Right lobe of liver (tissue), 6 donors: ENCODE measurements at places on chromosomes 4 and X. TPM values are rescaled to one million over a fixed set of nuclear protein-coding genes. Genes with fewer than 3 reads are reported as not detected.

Gene MECP2
- 14.6 TPM for total RNA-seq

Gene VCX3B
- not detected for total RNA-seq

Gene DACH2
- not detected for total RNA-seq

Gene CYSLTR1
- total RNA-seq: 0.37 TPM

Gene SPANXN3
- not detected for total RNA-seq

DNA sequence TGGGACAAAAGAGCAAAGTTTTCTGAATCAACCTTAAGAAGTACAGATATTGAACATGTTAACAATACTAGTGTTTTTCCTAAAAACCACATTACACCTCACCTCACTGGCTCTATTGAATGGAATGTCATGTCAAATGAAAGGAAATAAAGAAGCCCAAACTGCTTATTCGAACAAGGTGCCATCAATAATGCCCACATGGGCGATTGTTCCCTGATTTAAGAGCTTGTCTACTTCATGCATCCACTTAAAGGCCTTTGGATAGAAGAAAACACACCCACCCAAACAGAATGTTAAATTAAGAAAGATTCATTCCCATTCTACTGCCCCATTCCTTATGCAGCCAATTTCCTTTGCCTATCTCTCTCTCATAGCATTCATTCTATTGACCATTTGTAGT is 118.5 kb upstream of the PAQR3 start:
- no peak overlapping the region for H3K27ac ChIP-seq
- H3K27me3 ChIP-seq: no peaks in the 10 kb centered on the region

- H3K27me3 ChIP-seq: no peaks in the 10 kb centered on the region
- no peak for DNase-seq
- H3K4me1 ChIP-seq: no peaks in the 10 kb centered on the region
- no peaks in the 10 kb centered on the region for H3K36me3 ChIP-seq
Observed at GRCh38 chr4:152065545-152065944, 304.7 kb upstream of the GATB start.

DNA sequence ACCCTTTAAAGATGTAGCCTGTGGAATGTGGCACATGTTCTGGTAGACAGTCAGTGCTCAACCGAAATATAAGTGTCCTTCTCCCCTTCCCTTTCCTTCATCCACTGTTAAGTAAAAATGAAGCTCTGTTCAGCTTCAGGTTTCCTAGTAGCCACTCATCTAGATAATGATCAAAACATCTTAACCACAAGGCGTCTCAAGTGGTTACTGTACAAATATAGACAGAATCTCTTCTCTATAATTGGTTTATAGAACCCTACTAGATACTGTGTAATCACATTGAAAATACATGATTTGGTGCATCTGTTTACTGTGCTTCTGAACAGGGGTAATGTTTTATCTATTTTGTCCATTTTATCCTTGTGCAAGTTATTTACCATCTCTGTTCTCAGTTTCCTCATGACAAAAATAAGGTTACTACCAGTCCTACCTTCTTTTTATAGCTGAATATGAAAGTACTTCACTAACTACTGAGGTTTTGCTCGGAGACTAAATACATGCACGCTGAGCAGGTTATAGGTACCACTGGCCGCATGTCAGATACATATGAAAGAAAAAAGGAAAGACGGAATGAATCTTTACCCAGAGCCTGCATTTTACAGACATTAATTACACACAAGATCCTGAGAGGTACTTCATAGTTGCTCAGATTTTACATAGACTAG is 20.3 kb upstream of the SLC25A4 start:
- no peaks in the 10 kb centered on the region for H3K36me3 ChIP-seq
- H3K4me1 ChIP-seq: no peaks in the 10 kb centered on the region
- no peaks in the 10 kb centered on the region for H3K27me3 ChIP-seq
- H3K27ac ChIP-seq: no peak overlapping the region

- H3K27ac ChIP-seq: no peak overlapping the region
- H3K4me1 ChIP-seq: no peaks in the 10 kb centered on the region
- no peaks in the 10 kb centered on the region for H3K27me3 ChIP-seq
- H3K36me3 ChIP-seq: no peaks in the 10 kb centered on the region
- H3K4me3 ChIP-seq: no peak overlapping the region
- no peak for DNase-seq
Observed at GRCh38 chr4:30924495-30924894, 204.3 kb downstream of the PCDH7 start.

DNA sequence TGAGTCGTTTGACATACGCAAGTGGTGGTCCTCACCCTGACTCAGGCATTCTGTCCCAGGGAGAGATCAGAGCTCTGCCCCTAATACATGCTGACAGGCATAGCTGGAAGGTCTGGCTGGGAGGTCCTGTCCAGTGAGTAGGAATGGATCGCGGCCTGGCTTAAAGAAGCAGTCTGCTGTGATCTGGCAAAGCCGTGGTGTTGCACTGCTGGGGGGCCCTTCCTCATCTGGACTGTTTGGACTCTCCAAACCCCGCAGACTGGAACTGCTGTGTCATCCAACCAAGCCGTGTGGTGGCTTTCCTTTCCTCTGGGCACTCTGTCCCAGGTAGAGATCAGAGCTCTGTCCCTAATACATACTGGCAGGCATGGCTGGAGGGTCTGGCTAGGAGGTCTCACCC is 64.3 kb upstream of the MAGEB16 start:
- H3K27ac ChIP-seq: no peak overlapping the region
- DNase-seq: no peak
- H3K27me3 ChIP-seq: no peaks in the 10 kb centered on the region
- no peaks in the 10 kb centered on the region for H3K36me3 ChIP-seq

- H3K27me3 ChIP-seq: no peaks in the 10 kb centered on the region
- DNase-seq: no peak
- H3K4me1 ChIP-seq: no peaks in the 10 kb centered on the region
- no peak overlapping the region for H3K4me3 ChIP-seq
- H3K36me3 ChIP-seq: no peaks in the 10 kb centered on the region
- no peak overlapping the region for H3K27ac ChIP-seq
Observed at GRCh38 chrX:22686138-22686541, 313.6 kb upstream of the DDX53 start.

DNA sequence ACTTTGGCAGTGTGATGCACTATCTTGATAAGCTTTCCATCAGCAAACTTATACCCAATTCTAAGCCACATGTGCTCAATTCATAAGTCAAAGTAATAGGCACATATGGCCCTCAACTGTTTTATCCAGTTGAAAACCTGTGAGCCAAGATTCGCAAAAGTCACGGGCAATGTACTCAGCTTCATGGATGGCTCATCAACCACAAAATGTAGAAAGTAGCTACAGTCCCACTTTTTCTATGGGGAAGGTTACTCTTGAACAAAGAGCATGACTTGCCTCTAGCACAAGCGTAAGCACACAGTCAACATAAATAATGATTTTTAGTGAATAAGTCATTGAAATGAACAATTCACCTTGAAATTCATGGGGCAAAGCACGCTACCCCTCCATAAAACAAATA is 25.1 kb upstream of the DDX53 start:
- H3K36me3 ChIP-seq: no peaks in the 10 kb centered on the region
- no peak overlapping the region for H3K4me3 ChIP-seq
- no peak overlapping the region for H3K27ac ChIP-seq
- DNase-seq: no peak
- H3K27me3 ChIP-seq: no peaks in the 10 kb centered on the region
- no peaks in the 10 kb centered on the region for H3K4me1 ChIP-seq
